ENCODE measurements at places on chromosomes 5 and 9. TPM values are rescaled to one million over a fixed set of nuclear protein-coding genes. Genes with fewer than 3 reads are reported as not detected.

The ZNF462 gene
- polyA plus RNA-seq = not detected

The NME5 gene
- not detected for polyA plus RNA-seq

The STK10 gene
- 24.8 TPM for polyA plus RNA-seq

The DIPK1B gene
- polyA plus RNA-seq = not detected

The PTGES gene
- not detected for polyA plus RNA-seq

The CBY3 gene
- 0.56 TPM for polyA plus RNA-seq

Measured in immature natural killer cell (primary cell).